ENCODE measurements at places on chromosomes 4 and X.
A peak's percentile ranks its signal among the peaks of the same experiment; 100 is the strongest.

GRCh38 chr4:152850377-152850776, 70.6 kb downstream of the ARFIP1 start:
- DNase-seq: peak; percentile 12

DNA sequence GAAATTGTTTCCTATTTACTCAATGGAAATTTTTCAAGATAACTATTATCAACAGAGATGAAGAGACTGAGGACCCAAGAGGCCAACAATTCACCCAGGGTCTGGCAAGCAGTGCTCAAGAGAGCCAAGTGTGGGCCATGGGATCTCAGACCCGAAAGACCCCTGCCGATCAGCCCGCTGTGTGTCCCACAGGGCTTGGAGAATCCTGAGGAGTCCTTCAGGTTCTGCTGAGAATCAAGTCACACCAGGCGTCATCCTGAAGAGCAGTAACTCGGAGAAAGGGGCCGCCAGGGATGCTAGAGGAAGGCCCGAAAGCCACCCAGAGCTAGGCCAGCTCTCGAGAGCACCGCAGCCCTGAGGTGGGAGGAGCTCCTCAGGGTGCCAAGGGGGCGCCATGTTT, 48.7 kb downstream of the FGFRL1 start:
- DNase-seq: no peak

GRCh38 chrX:97490656-97491055, 606.9 kb downstream of the RPA4 start:
- DNase-seq: no peak

DNA sequence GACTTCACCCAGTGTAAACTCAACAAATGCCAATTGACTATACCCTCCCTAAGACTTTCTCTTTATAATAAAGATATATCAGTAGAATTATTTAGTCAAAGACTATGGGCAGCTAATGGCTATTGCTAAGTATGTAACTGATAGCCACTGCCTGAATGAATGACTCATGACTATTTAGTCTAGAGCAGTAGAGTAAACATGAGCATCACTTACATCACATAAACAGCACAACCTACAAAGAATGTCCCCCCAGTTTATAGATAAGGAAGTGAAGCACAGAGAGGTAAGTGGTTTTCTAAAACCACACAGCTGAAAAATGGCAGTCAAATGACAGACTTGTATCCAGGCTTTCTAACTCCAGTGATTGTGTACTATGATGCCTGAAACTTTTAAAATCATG, 507.0 kb downstream of the PPARGC1A start:
- DNase-seq: no peak

DNA sequence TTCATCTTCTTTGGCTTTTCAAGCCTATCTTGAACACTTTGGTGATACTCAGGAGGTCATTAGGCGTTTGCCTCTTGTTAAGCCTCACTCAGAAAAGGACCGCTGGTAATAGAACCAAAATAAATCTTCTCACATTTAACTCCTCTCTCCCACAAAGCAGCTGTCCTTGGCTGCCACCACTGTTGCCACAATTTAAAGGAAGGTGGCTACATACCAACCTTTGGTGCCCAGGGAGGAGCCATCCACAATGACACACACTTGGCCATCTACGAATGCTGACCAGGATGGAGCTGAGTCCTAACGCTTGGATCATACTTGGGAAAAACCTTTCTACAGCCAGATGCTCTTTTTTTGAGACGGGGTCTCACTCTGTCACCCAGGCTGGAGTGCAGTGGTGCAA, 210.2 kb downstream of the HS6ST2 start:
- DNase-seq: no peak

Measured in GM06990 (cell line).